GM23248 (cell line): ENCODE measurements at places on chromosomes 4 and X. TPM values are rescaled to one million over a fixed set of nuclear protein-coding genes. Genes with fewer than 3 reads are reported as not detected.

RTL3 gene
- under 0.01 and 0.11 TPM in 2 replicates for total RNA-seq

CDS1 gene
- total RNA-seq = not detected in 2 replicates

FAAH2 gene
- total RNA-seq = 0.11 TPM in 1 of 2 replicates, not detected in the other

PAPSS1 gene
- 66.8 and 69.6 TPM in 2 replicates for total RNA-seq

- peak; percentile 60 for DNase-seq
Observed at GRCh38 chrX:67555578-67556203, 11.9 kb downstream of the AR start.

DNA sequence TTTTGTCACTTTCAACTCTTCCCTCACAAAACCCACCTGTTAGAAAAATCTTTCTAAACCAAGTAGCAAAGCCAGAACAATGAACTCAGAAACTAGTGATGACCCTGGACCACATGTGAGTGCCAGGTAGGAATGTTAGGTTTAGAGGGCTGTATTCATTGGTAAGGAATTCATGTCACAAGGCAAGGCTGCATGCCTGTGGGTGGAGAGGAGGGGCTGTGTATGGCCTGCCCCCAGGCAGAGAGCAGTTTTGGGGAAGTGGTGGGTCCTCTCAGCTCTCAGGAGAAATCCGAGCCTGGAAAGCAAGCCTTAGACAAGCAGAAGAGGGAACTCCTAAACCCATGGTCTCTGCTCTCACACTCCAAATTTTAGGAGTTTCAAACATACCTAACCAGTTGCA, 2.4 kb downstream of the RNF175 start:
- DNase-seq = no peak

DNA sequence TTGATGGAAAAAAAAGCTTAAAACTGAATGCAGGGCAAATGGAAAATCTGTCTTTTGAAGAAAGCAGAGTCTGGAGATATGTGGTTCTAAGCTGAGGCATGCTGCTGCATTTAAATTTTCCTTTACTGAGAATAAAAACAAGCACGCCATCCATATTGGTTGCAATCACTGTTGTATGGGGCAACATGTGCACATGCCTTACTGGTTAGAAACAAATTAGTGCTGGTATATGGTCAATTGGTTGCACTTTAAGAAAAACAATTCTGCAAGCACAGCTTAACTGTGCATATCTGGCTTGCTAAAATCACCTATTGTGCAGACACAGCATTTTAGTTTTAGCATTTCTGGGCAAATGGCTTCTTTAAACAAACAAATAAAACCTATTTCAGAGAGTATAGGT, 239.1 kb downstream of the NDST4 start:
- DNase-seq = no peak

GRCh38 chrX:103831803-103832544, at the start of gene RAB9B:
Gene RAB9B (minus strand): TSS chrX:103832257. CDS start chrX:103825784, 6,473 bp downstream.
- DNase-seq = peak; percentile 53

DNA sequence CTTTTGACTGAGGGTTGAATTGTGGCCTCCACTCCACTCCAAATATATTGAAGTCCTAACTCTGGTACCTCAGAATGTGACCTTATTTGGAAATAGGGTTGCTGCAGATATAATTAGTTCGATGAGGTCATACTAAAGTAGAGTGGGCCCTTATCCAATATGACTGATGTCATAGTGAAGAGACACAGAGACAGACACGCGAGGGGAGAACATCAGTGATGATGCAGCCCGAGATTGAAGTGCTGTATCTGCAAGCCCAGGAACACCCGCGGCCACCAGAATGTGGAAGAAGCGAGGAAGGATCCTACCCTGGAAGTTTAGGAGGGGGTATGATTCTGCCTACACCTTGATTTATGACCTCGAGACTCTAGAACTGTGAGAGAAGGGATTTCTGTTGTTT, 279.0 kb downstream of the ANKRD50 start:
- peak; percentile 19 for DNase-seq

- no peak for DNase-seq
Observed at GRCh38 chr4:2051086-2051485, 8.0 kb upstream of the NAT8L start.
